ENCODE measurements at places on chromosomes 2 and 18.

GRCh38 chr2:219522111-219523030 is 8.1 kb downstream of the ASIC4 start:
- no peak for DNase-seq

GRCh38 chr2:84856787-84857186 is 24.1 kb downstream of the TRABD2A start:
- DNase-seq, result no peak

DNA sequence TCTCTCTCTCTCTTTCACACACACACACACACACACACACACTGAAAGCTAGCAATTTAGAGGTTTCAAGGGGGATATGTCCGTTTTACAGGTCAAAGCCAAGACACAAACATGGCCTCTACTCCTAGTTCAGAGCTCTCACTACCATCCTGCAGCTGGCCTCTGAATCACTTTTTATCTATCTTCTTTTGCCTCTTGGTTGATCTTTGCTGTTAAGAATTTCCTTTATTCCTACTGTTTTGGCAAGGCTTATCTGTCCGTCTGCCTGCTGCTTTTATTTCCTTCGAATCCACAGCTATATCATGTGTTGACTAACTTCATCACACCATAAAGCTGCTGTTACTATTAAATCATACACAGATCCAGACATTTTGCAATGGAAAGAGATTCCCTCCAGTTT is 543.0 kb downstream of the PLCL1 start:
- DNase-seq, result no peak

- no peak for DNase-seq
Observed at GRCh38 chr2:220837226-220837625, 734.9 kb downstream of the EPHA4 start.

GRCh38 chr2:52974127-52974526 is 793.5 kb upstream of the CHAC2 start:
- DNase-seq, result no peak

GRCh38 chr18:23499291-23499781 is 4.0 kb upstream of the RMC1 start:
- DNase-seq, result no peak

- DNase-seq, result no peak
Observed at GRCh38 chr2:58732999-58733398, 491.9 kb upstream of the FANCL start.
